Muscle of leg (tissue), 16 donors: ENCODE measurements at places on chromosomes 6 and 20. TPM values are rescaled to one million over a fixed set of nuclear protein-coding genes. Genes with fewer than 3 reads are reported as not detected.

DNA sequence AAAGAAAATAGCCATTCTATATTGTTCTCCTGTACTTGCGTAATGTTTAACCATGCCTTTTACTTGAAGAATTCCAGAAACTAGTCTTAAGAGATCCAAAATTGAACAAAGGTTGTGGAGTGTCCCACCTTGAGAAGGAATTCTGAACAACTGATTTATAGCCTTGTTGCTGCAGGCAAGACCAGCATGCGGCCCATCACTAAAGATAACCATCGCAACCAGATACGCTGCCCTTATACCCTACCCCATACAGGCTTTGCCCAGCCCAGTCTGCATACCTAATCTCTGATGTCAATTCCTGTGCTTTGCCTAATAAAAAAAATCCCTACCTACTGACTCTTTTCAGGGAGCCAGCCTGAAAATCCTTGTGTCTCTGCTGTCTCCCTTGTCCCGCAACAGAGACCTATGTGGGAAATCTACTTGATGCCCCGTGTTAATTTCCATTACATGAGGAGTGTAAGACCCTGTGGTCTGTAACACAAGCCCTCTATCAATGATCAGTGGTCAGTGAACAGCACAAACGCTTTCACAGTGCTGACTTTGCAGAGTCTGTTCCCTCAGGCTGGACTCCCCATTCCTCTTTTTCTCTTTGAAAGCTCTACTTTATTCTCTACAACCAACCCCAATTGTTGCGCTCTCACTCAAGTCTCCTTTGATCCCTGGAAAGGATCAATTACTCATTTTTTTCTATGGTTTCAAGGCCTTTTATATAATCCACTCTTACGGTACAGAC, 125.7 kb upstream of the BTBD3 start:
- DNase-seq, result no peak
- H3K36me3 ChIP-seq, result no peaks in the 10 kb centered on the region
- H3K4me3 ChIP-seq, result no peak overlapping the region
- H3K27ac ChIP-seq, result no peak overlapping the region
- H3K4me1 ChIP-seq, result no peaks in the 10 kb centered on the region
- no peaks in the 10 kb centered on the region for H3K27me3 ChIP-seq

- no peaks in the 10 kb centered on the region for H3K36me3 ChIP-seq
- H3K27ac ChIP-seq, result no peak overlapping the region
- peaks cover 25% of the 10 kb centered on the region for H3K4me1 ChIP-seq
- H3K27me3 ChIP-seq, result peaks cover 12% of the 10 kb centered on the region
- no peak overlapping the region for H3K4me3 ChIP-seq
Observed at GRCh38 chr20:62748311-62748710, 39.7 kb downstream of the NTSR1 start.

The OR2B6 gene
- total RNA-seq, result 0.09 TPM

DNA sequence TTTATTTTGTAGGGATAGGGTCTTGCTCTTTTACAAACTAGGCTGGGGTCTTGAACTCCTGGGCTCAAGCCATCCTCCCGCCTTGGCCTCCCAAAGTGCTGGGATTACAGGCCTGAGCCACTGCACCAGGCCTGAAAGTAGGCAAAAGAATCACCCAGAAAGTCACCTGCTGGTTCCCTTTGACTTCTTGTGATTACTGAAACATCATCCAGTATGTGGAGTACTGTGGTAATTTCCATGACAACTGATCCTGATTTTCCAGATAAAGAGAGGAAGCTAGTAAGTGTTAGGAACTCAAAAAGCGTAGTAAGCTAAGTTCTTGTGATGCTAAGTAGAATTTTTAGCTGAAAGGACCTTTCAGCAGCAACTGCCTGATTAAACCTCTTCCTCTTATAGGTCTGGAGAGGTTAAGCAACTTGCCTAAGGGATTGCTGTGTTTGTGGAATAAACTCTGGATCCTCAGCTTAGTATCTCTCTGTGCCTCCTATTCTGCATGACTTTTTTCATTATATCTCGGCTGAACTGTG, 16.8 kb downstream of the RALY start:
- H3K4me1 ChIP-seq, result no peaks in the 10 kb centered on the region
- DNase-seq, result peak; percentile 42
- no peaks in the 10 kb centered on the region for H3K36me3 ChIP-seq
- no peak overlapping the region for H3K4me3 ChIP-seq

- no peak for DNase-seq
- no peak overlapping the region for H3K4me3 ChIP-seq
- no peak overlapping the region for H3K27ac ChIP-seq
- H3K4me1 ChIP-seq, result no peaks in the 10 kb centered on the region
- H3K27me3 ChIP-seq, result no peaks in the 10 kb centered on the region
Observed at GRCh38 chr6:70651326-70651905, 16.3 kb upstream of the SMAP1 start.

- H3K27ac ChIP-seq, result peak overlapping the region; percentile 90
- peaks cover 65% of the 10 kb centered on the region for H3K36me3 ChIP-seq
- H3K27me3 ChIP-seq, result no peaks in the 10 kb centered on the region
- peaks cover 79% of the 10 kb centered on the region for H3K4me1 ChIP-seq
- H3K4me3 ChIP-seq, result no peak overlapping the region
- peak; percentile 70 for DNase-seq
Observed at GRCh38 chr6:33694401-33694931, 17.0 kb downstream of the UQCC2 start.

DNA sequence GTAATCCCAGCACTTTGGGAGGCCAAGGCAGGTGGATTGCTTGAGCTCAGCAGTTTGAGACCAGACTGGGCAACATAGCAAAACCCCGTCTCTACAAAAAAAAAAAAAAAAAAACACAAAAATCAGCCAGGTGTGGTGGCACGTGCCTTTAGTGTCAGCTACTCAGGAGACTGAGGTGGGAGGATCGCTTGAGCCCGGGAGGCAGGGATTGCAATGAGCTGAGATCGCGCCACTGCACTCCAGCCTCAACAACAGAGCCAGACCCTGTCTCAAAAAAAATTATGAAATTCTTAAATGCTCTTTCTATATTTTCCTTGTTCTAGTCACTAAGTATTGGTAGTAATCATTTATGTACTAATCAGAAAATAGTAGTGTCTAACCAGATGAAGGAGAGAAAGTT, 30.6 kb downstream of the SYTL3 start:
- no peak overlapping the region for H3K4me3 ChIP-seq
- no peaks in the 10 kb centered on the region for H3K27me3 ChIP-seq
- no peaks in the 10 kb centered on the region for H3K36me3 ChIP-seq
- H3K27ac ChIP-seq, result no peak overlapping the region
- DNase-seq, result no peak

DNA sequence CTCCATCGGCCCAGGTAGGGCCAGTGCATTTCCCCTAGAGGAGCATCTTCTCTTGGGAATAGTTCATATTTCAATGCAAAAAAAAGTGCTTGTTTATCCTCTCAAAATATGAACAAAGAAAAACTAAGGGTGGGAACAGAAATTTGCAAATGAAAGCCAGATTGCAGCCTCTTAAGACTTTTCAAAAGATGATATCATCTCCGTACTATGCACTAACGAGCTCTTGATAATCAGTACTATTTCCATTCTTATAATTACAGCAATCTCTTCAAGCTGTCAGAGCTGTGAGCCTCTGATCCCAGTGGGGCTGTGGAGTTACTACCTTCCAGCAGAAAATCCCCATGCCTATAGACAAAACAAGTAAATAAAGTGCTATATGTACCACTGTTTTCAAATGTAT, 77.1 kb downstream of the SOD2 start:
- peaks cover 1% of the 10 kb centered on the region for H3K4me1 ChIP-seq
- peak; percentile 47 for DNase-seq
- H3K27ac ChIP-seq, result no peak overlapping the region
- no peaks in the 10 kb centered on the region for H3K36me3 ChIP-seq
- no peaks in the 10 kb centered on the region for H3K27me3 ChIP-seq

The CALHM6 gene
- total RNA-seq, result 3.8 TPM

- peak overlapping the region; percentile 36 for H3K27ac ChIP-seq
- H3K4me3 ChIP-seq, result no peak overlapping the region
- peaks cover 2% of the 10 kb centered on the region for H3K27me3 ChIP-seq
- peaks cover 21% of the 10 kb centered on the region for H3K4me1 ChIP-seq
- peak; percentile 44 for DNase-seq
Observed at GRCh38 chr20:16486532-16486931, 86.7 kb downstream of the KIF16B start.

DNA sequence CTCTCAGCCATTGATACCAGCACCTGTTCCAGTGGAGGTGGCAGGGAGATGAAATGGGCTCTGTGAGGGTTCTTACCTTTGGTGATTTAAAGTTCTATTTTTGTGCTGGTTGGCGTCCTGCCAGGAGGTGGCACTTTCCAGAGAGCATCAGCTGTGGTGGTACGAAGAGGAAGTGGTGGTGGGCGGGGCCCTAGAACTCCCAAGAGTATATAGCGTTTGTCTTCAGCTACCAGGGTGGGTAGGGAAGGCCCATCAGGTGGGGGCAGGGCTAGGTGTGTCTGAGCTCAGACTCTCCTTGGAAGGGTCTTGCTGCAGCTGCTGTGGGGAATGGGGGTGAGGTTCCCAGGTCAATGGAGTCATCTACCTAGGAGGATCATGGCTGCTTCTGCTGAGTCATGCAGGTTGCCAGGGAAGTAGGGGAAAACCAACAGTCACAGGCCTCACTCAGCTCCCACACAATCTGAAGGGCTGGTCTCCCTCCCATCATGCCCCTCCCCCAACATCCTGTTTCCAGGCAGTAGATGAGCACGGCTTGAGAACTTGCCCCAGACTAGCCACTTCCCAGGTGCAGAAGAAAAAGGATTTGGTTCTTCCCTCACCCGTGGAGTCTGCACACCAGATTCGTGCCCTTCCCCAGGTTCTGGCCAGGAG, 46.6 kb downstream of the MOXD1 start:
- no peaks in the 10 kb centered on the region for H3K36me3 ChIP-seq
- no peak overlapping the region for H3K27ac ChIP-seq
- H3K4me3 ChIP-seq, result no peak overlapping the region
- no peaks in the 10 kb centered on the region for H3K27me3 ChIP-seq
- no peaks in the 10 kb centered on the region for H3K4me1 ChIP-seq

- DNase-seq, result no peak
- no peak overlapping the region for H3K27ac ChIP-seq
- peaks cover 5% of the 10 kb centered on the region for H3K27me3 ChIP-seq
- no peaks in the 10 kb centered on the region for H3K36me3 ChIP-seq
- H3K4me1 ChIP-seq, result peaks cover 10% of the 10 kb centered on the region
Observed at GRCh38 chr20:50001784-50002311, 19.1 kb downstream of the SNAI1 start.

The ABHD16B gene
- total RNA-seq, result not detected

The CFAP61 gene
- total RNA-seq, result 0.71 TPM

DNA sequence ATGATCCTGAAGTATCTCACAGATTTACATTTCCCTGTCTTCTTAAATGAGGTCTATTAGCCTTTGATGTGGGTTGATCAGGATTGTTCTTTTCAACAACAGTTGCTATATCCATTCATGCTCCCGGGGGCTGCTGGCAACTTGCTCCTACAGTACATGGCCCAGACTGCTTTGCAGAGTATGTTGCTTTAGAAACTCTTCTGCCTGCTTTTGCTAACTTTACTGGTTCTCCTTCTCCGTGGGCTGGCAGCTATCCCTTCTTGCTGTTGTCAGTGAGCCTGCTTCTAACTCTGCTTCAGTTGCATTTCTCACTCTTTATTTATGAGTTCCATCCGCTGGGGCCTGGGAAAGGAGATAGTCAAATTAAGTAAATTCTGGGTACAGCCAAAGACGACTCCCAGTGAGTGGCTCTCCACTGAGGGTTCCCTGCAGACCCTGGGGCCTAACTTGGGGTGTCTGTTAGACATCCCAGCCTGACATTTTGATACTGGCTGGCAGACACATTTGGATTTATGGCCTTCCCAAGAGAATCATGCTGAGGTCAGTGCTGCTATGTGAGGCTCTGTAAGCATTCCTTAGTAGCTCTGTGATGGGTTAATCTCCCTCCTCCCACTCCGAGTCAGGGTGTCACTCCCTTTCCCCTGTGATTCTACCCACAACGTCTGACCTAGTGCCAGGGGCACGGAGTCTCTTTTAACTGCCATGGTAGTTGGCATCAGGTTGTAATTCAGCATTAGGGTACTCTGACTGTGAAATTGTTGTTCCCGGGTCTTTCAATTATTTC, 73.6 kb downstream of the SLX4IP start:
- no peaks in the 10 kb centered on the region for H3K27me3 ChIP-seq
- peak overlapping the region; percentile 71 for H3K27ac ChIP-seq
